Fibroblast of skin of abdomen (primary cell): ENCODE measurements at places on chromosomes 1 and 21.
A peak's percentile ranks its signal among the peaks of the same experiment; 100 is the strongest.

DNA sequence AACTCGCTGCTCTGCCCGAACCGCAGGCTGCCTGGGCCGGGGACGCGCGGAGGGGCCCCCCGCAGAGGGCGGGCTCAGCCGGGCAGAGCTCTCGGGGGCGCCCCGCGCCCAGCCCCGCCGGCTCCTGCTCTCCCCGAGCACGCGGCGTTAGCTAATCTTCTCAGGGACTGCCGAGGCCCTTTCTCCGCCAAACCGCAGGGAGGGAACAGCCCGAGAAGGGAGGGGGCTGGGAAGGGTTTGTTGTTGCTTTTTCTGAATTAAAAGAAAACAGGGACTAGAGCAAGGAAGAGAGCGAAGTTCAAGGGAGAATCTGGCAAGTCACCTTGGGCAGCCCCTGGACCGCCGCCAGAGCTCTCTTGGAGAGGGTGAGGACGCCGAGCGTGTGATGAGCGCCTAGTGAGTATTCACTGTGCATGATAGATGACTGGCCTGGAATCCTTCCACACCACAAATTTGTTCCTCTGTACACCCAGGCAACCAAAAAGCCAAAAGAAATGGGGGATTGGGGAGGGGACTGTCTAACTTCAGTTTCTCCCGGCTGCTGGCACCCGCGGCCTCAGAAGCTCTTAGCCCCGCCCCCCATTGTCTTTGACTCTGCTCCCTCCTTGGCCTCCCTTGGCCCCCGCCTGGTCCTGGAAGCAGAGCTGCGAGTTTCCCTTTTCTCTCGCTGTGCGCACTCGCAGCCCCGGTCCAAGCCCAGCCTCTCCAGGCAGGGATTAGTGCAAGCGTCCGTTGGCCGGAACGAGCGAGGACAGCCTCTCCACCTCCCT lies 19.7 kb upstream of the LMX1A start:
- DNase-seq, result peak; percentile 98

DNA sequence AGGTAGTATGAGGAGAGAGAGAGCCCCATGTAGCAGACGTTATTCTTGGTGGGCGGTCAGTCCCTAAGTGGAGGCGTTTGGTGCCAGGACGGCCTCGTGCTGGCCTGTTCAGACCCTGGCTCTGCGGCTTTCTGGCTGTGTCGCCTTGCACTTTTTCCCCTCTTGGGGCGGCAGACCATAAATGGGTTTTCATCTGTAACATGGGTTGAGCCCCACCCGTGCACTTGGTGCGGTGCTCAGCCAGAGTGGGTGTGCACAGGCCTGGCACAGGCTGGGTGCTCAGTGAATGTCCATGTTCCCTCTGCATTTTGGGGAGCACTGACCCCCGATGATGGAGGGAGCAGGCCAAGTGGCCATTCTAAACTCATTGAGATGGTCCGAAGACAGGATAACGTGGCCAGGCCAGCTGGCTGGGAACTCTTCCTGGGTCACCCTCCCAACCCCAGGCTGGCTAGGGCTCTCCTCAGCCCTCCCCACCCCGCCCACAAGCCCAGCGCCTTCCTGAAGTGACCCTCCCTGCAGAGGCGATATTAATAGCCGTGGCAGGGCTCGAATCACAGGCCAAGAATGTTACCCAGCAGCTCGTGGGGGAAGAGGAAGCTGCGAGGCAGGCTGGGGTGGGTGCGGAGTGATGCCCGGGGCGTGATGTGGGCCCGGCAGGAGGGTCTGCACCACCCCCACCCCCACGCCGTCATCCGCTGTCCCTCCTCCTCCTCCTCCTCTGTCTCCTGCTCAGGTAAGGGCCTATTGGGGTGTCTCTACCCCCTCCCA lies 78.5 kb downstream of the ARHGEF10L start:
- DNase-seq, result peak; percentile 30

GRCh38 chr1:51656374-51656773 lies 39.5 kb downstream of the OSBPL9 start:
- DNase-seq, result no peak

DNA sequence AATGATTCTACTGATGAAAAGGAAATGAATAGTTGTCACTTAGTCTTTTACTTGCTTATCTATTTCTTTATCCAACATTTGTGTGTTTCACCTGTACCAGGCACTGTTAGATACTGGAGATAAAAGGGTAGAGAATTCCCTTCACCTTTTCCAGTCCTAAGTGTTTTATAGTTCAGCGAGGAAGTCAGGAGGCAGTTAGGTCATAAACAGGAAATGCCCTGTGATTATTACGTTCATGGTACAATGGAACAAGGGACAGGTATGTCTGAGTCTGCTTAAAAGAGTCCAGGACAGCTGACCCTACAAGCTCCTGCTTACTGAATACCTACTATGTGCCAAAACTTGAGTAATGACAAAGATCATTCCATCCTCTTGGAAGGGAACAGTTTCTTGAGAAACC lies 77.8 kb downstream of the TNR start:
- no peak for DNase-seq

- peak; percentile 91 for DNase-seq
Observed at GRCh38 chr1:170634293-170634692, 29.6 kb upstream of the PRRX1 start.

- DNase-seq, result no peak
Observed at GRCh38 chr1:36076979-36077573, 6.8 kb upstream of the TEKT2 start.

DNA sequence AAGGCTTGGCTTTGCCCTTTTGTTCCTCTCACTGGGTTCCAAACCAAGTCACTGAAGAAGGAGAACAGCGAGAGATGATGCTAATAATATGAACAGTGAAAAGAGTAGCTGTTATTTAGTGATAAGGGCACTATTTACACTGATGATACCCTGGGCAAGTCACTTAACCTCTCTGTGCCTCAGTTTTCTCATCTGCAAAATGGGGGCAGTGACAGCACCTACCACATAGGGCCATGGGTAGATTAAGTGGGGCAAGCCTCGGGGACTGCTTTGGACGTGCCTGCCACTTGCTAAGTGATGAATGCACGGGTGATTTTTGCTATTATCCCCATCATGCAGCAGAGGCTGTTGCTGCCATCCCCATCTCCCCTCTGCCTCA lies 9.2 kb downstream of the ATP13A2 start:
- DNase-seq, result no peak

DNA sequence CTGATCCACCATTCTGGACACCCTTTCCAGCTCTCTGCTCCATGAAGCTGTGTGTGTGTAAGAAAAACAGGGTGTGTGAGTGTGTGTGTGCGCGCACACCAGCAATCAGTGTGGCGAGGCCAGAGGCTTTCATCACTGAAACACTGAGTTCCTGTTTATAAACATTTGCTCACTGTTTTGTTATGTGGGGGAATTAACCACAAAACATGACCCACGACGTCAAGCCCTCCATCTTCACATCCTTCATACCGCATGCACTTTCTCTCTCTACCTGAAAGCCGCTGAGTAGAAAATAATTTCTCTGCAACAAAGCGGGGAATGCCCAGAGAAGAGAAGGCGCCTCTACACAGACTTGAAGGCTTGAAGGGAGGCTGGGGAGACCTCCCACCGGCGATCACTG lies 148.9 kb upstream of the IRF2BP2 start:
- DNase-seq, result no peak

GRCh38 chr1:223244366-223245103 lies 101.5 kb upstream of the TLR5 start:
- peak; percentile 29 for DNase-seq

DNA sequence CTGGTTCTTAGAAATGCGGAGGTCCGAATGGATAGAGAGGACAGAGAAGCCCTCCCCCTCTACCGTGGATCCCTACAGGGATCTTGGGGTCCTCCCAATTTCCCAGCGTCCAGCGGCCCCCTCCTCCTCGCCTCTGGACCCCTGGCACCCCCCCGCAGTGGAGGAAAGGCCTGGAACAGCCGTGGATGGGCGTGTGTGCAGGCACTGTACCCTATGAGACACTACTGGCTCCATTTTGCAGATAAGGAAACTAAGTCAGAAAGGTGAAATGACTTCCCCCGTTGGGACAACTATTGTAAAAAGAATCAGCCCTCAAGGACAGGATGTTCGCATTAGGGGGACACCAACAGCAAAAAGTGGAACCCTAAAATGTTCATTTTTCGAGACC lies 931 bp upstream of the CLSTN1 start:
- DNase-seq, result no peak

DNA sequence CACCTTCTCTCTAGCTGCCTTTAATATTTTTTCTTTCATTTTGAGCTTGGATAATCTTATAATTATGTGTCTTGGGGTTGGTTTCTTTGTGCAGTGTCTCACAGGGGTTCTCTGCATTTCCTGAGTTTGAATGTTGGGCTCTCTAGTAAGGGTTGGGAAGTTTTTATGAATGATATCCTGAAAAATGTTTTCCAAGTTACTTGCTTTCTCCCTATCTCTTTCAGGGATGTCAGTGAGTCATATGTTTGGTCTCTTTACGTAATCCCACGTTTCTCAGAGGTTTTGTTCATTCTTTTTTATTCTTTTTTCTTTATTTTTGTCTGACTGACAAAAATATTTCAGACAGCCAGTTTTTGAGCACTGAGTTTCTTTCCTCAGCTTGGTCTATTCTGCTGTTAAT lies 55.4 kb upstream of the CCDC190 start:
- peak; percentile 62 for DNase-seq

DNA sequence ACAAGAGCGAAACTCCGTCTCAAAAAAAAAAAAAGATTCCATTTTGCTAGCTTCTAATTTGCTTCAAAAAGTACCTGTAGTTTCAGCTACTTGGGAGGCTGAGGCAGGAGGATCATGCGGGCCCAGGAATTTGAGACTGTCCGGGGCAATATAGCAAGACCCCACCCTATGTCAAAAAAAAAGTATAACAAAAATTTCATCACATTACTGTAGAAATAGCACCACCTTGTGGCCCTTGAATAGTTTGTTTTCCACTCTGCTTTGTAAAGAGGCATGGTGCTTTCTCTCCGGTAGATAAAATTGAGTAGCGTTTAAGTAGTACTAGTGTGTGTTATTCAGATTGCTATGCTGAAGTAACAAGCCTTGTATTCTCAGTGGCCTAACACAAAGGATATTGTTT lies 18.2 kb upstream of the MSTO1 start:
- peak; percentile 54 for DNase-seq

DNA sequence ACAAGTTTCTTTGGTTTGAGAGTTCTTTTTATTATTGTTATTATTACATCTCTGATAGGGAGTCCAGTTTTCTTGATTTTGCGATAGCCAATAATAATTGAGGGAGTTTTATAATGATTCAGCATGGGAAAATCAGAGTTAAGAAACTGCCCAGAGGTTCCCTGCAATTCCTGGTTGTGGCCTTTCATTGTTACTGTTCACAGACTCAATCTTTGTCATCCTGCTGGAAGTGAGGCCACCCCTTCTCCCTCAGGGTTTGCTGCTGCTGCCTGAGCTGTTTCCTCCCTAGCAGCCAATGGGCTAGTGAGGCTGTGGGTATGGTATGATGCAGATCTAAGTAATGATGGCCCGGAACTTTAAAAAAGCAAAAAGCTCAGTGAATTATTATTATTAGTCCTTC lies 50.2 kb upstream of the TACSTD2 start:
- no peak for DNase-seq

GRCh38 chr1:178263341-178263740 lies 169.4 kb downstream of the RASAL2 start:
- DNase-seq, result no peak

DNA sequence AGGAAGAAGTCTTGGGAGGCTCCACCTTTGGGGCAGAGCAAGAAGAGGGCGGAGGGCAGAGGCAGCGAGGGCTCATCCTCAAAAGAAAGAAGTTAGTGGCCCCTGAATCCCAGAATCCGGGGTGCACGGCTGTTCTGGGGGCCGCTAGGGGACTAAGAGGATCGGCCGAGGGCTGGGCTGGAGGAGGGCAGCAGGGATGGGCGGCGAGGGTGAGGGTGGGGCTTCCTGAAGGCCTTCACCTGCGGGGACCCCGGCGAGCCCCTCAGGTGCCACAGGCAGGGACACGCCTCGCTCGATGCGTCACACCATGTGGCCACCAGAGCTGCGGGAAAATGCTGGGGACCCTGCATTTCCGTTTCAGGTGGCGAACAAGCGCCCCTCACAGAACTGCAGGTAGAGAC lies 23.9 kb downstream of the COL6A1 start:
- no peak for DNase-seq

GRCh38 chr1:109621379-109622136 lies 1.9 kb downstream of the AMPD2 start:
- DNase-seq, result no peak

GRCh38 chr21:35149698-35150097 lies 100.6 kb upstream of the RUNX1 start:
- DNase-seq, result peak; percentile 50

GRCh38 chr1:206933333-206933945 lies 11.7 kb upstream of the FCMR start:
- DNase-seq, result no peak

GRCh38 chr1:86231076-86231475 lies 74.5 kb upstream of the COL24A1 start:
- no peak for DNase-seq

DNA sequence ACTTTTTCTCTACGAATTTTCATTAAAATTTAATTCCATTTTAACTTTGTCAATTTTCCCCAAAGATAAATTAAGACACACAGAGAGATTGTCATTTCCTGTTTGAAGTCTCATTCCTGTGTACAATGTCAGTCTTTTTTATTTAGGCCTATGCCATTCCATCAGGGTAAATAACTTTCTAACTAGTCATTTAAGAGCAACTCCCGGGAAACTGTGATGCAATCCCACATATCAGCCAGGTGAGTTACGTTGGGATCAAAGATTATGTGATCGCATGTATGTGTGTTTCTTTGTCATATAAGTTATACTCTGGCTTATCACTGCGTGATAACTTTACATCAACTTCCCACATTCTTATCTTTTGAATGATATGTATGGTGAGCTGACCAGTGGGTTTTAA lies 86.1 kb upstream of the S1PR1 start:
- DNase-seq, result peak; percentile 48

- DNase-seq, result no peak
Observed at GRCh38 chr1:6097117-6097595, 51.5 kb downstream of the KCNAB2 start.

DNA sequence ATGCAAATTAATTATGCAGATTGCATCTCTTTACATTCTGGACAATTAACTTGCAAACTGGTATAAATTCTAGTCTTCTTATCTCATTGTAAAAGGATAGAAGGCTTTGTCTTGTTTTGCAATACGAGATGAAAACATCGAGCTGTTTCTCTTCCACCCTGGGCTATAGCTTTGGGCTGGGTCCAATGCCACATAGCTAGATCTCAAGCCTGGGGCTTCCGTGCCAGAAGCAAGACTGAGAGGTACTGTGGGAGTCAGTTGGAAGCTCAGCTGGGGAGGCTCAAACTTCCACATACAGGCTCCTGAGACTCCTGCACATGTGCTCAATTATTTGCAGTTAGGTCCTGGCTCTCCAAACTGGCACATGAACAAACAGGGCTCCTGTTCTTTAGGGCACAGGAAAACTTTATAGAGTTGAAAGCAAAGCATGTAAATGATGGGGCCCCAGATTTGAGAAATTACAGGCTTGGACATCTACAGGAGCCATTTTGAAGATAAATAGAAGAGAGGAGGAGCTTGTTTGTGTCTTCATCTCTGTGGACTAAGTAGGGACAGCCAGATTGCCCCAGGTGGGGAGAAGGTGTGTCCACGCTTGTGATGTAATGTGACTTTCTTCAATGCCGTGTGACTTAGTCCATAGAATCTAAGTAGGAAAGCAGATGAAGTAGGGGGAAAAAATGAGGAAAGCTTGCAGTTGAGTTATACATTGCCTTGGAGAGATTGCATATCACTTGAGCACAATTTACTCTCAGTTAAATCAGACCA lies 65.9 kb upstream of the SIPA1L2 start:
- DNase-seq, result no peak

- peak; percentile 10 for DNase-seq
Observed at GRCh38 chr1:186302381-186302920, 72.6 kb downstream of the TPR start.

GRCh38 chr1:154935749-154936554 lies 567 bp downstream of the PMVK start:
- DNase-seq, result no peak

- DNase-seq, result no peak
Observed at GRCh38 chr21:35648512-35648911, 411.8 kb downstream of the SETD4 start.
